ENCODE measurements at places on chromosomes 7 and 10. TPM values are rescaled to one million over a fixed set of nuclear protein-coding genes. Genes with fewer than 3 reads are reported as not detected.

GRCh38 chr7:77982926-77983550 is 184.5 kb downstream of the PHTF2 start:
- peak; percentile 57 for DNase-seq

- DNase-seq: no peak
Measured at GRCh38 chr7:46848944-46849343, 733.0 kb downstream of the TNS3 start.

DNA sequence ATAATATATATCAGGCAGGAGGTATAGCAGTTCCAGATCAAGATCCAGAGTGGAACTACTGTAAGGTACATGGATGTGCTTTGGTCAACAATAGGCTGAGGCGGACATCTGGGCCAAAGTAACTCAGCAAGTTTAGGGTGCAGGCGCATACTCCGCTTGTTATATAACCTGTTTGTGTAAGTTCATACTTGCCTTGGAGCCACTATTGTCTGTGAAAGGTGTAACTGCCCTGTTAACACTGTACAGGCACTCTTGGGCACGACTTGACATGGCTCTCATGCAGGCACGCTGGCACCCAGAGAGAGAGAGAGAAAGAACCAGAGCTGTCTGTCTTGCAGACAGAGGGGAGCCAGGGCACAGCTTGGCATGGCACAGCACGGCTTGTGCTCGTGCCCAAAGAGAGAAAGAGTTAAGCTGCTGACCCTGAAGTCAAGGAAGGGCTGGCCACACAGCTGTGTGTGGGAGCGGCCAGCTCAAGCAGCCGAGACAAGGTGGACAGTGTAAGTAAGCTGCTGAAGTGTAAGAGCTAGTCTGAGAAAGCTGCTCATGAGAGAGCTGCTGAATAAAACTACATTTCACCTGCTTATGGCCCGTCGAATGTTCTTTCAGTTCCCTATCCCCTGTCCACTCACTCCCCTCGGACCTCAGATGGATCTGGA is 47.8 kb upstream of the KAT6B start:
- no peak for DNase-seq

- no peak for DNase-seq
Measured at GRCh38 chr7:96784597-96784996, 75.0 kb upstream of the SEM1 start.

DNA sequence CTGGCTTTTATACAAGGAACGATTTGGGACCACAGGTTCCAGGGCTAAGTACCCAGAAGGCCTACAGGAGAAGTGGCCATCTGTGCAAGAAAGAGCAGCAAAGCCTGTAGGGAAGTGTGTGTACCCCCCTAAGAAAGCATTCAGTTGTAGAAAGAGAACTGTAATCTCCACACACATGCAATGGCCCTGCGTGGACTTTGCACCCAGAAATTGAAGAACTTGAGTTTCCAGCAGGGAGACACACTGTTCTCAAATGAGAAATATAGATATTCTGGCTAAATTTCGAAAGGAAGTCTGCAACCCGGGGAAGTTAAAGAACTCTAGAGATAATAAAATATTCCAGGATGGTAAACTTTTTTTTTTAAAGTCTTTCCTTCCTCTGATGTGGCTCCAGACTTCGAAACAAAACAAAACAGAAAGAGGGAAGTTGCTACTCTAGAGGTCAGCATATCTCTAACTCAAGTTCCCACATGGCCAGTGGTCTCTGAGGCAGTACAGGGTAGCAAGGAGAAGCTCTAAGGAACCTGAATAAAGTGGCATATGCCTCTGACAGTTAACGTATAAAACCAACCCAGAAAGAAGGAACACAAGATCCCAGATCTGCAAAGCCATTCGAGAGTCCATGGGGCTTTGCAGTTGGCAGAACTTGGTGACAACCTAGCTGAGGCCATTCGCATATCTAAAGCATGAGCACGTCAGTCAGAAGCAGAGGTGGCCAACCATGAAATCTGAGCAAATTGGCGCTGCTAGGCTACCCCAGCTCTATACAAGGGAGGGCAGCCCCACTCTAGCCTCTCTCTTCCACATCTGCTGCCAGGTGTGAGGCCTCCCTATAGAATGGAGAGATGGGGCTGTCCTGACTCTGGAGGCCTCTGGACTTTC is 56.6 kb downstream of the ELMO1 start:
- no peak for DNase-seq

Gene RNF32
- total RNA-seq: 4.1 TPM

DNA sequence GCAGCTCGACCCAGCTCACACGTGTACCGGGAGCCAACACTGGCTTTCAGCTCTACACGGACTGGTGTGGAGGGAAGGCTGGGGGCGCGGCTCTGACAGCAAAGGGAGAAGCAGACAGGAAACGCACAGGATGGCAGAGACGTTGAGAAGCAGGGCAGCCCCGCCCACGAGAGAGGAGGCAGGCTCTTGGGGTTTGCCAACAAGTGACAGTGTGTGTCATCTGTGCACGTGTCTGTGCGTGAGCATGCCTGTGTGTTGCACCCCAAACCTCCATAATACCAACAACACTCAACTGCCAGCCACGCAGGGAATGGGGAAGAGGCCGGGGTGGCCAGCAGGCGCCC is 64.4 kb upstream of the PDGFA start:
- peak; percentile 94 for DNase-seq

DNA sequence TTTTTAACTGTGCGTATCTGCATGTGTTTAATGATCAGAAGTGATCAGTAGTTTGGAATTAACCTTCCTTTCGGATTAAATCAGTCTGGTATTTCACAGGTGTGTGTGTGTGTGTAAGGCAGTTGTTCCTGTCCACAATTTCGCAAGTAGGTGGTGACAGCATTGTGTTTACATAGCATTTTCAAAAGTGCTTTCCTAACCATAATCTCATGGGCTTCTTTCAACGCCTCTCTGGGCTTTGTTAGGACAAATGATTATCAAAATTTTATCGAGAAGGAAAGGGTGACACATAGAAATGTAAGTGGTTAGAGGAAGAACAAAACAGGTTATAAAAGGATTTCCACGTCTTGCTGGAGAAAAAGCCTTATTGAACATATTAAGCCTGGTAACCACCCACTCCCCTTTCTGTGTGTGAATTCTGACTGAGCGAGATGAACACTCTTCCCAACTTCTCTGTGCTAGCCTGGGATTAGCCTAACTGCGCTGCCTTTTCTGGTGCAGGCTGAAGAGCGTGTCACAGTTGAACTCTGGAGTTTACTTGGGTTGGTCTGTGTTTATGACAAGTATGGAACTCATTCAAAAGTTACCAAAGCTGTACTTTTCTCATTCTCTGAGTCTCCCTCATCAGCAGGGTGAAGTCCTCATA is 292.3 kb upstream of the PITRM1 start:
- DNase-seq: no peak

- DNase-seq: peak; percentile 91
Measured at GRCh38 chr7:47991741-47992311, 12.4 kb upstream of the HUS1 start.

- DNase-seq: no peak
Measured at GRCh38 chr7:13560441-13560840, 429.0 kb downstream of the ETV1 start.

- peak; percentile 19 for DNase-seq
Measured at GRCh38 chr7:48035967-48036478, 680 bp downstream of the C7orf57 start.

DNA sequence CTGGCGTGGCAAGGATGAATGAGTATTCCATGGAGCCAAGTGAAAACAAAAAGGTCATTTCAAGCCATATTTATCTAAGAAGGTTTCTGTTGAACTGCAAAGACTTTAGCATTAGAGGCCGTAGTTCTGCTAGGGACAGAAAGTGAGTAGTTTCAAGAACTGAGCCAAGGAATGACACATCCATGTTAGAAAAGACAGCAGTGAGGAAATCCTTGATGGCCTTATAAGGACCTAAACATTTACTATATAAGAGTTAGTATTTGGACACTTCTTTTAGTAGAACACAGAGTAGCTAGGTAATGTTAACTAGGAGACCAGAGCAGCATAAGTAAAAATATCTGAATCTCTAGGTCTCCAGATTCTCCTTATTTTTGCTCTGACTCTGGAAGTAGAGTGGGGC is 329.8 kb upstream of the SEMA3D start:
- DNase-seq: no peak

Gene CCL26
- total RNA-seq: not detected

Gene ERV3-1
- 9.6 TPM for total RNA-seq

DNA sequence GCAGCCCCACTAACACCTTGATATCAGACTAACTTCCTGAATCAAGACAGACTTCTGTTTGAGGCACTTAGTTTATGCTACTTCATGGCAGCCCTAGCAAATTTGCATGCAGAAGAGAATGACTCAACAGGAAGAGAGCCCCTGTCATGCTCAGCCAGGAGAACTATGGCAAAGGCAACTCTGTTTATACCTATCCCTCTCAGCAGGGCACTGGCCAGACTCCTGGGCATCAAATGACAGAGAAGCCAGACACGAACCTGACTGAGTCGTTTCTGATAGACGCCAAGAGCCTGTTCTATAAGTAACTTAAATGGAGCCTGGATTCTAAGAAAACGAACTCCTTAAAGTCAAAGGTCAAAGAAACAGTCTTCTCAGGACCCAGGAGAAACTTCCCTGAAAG is 50.9 kb upstream of the UNC5B start:
- DNase-seq: no peak

- DNase-seq: no peak
Measured at GRCh38 chr7:129006636-129007414, 48.1 kb downstream of the TNPO3 start.

GRCh38 chr7:44561962-44562621 is 11.6 kb downstream of the DDX56 start:
- DNase-seq: no peak

DNA sequence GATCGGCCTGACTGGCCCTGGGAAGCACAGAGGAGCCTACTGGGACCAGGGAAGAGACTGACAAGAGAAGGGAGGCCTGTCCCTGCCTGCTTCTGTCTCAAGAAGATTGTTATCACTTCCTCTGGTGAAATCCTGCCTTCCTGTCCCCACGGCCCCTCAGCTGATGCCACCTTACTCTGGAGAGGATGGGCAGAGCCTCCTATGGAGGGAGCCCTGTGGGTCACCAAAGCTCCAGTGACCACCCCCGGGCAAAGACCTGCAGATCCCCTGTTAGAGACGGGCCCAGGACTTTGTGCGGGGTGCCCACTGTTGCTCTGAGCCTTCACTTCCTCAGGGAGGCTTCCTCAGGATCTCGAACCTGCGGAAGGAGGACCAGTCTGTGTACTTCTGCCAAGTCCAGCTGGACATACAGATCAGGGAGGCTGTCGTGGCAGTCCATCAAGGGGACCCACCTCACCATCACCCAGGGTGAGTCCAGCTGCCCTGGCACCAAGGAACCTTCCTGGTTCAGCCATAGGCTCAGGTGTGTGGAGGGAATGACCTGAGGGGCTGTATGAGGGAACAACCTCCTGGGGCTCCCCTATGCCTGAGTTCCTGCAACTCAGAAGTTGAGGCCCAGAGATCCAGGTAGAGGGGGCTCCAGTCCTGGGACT is 1.4 kb upstream of the PILRB start:
- DNase-seq: no peak

GRCh38 chr7:30463405-30464145 is 15.0 kb downstream of the NOD1 start:
- no peak for DNase-seq

- no peak for DNase-seq
Measured at GRCh38 chr7:14023838-14024237, 34.4 kb upstream of the ETV1 start.

DNA sequence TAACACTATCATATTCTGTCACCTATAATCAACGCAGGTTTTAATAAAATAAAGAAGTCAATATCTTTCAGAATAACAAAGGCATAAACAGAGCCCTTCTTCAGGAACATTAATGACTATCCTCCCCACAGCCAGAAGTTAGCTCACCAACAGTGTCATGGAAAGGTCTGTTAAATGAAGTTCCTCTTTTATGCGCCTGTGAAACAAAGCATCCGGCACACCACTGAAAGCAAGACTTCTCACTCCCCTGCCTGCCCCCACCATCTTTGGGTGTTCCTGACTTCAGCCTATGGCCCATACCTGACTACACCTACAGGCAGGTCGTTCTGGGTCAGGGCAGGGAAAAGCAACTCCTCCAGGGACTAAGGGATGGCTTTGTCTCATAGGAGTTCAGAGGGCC is 205.4 kb downstream of the FANK1 start:
- DNase-seq: no peak

DNA sequence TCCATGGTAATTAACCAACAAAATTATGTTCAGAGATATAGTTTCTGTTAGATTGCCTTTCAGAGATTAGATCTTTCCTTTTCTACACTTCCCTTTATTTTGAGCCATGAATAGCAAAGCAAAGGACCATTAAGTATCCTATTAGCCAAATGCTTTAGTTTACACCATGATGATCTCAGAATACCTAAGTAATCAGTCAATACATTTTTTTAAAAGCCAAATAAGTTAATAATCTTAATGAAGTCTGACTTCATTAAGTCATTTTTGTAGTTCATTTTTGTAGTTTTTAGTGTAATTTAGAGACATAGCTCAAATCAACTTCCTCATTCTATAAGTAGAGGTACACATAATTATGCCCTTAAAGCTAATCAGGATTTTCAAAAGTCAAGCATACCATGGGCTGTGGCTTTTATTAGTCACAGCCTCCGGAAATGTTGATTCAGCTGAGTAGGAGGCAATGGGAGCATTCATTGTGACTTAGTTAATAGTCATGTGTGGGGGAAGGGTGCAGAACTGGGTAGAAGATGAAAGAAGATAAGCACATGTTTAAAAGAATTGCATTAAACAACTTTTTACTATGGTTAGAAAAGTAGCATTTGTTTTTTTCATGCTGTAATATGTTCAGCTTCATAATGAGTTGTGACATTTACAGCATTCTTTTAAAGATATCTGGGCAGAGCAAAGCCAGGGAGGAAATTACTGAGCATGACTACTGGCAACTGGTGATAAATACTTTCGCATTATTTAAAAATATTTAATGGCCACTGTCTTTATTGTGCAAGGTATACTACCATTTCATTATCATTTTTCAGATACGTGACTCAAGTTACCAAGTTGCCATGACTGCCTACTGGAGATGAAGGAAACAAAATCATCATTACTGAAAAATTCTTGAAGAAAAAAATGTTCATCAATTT is 57.3 kb upstream of the CCDC71L start:
- peak; percentile 75 for DNase-seq

GRCh38 chr10:86190291-86190690 is 176.3 kb downstream of the GRID1 start:
- DNase-seq: no peak

- DNase-seq: no peak
Measured at GRCh38 chr7:7757576-7757975, 39.2 kb upstream of the RPA3 start.

Gene PPP1R3A
- not detected for total RNA-seq

Gene ZNF365
- 0.23 TPM for total RNA-seq

Gene CRTAC1
- total RNA-seq: not detected

Data from activated CD4-positive, alpha-beta memory T cell treated with anti-CD3 and anti-CD28 coated beads, Interleukin-2, amount 10 ng/mL, durations not matched to agents 7 days and 5 days (primary cell).